ENCODE measurements at places on chromosomes 5 and 9. TPM values are rescaled to one million over a fixed set of nuclear protein-coding genes. Genes with fewer than 3 reads are reported as not detected.

Gene FAM200C
- 0.78 TPM for total RNA-seq

Gene RANBP17
- total RNA-seq: 6.9 TPM

Gene HSPB3
- total RNA-seq: not detected

Gene IL3
- total RNA-seq: not detected

Gene ASS1
- not detected for total RNA-seq

Gene ANKDD1B
- total RNA-seq: 0.33 TPM

Gene OR1L1
- total RNA-seq: not detected

Gene FRRS1L
- total RNA-seq: not detected

Gene LRRC14B
- total RNA-seq: not detected

Gene HTR1A
- total RNA-seq: not detected

Gene ADCY2
- not detected for total RNA-seq

Gene TOR4A
- total RNA-seq: 38.4 TPM

Gene CDX1
- not detected for total RNA-seq

Gene RNF183
- total RNA-seq: not detected

Gene SHOC1
- total RNA-seq: not detected

Gene FANCG
- 185 TPM for total RNA-seq

Gene CEP120
- total RNA-seq: 35.8 TPM

Gene CDC20B
- not detected for total RNA-seq

Gene BTNL3
- not detected for total RNA-seq

Gene PCDHAC1
- not detected for total RNA-seq

Gene IGFBPL1
- total RNA-seq: not detected

Gene S1PR3
- total RNA-seq: not detected

Gene CTSV
- total RNA-seq: not detected

Gene GRM6
- total RNA-seq: not detected

Gene GFI1B
- 0.45 TPM for total RNA-seq

Gene ADAMTS16
- total RNA-seq: not detected

Gene SELENOP
- total RNA-seq: 0.38 TPM

Gene PCDHB7
- total RNA-seq: not detected

Gene SUSD3
- total RNA-seq: 0.67 TPM

Gene NFIB
- total RNA-seq: not detected

Gene TMEM250
- 29.1 TPM for total RNA-seq

Gene GNG10
- 22.0 TPM for total RNA-seq

Gene AGTPBP1
- 41.1 TPM for total RNA-seq

Gene C8G
- 2.4 TPM for total RNA-seq

Gene QRFP
- total RNA-seq: not detected

Gene MOB3B
- 0.59 TPM for total RNA-seq

Gene IFNA21
- total RNA-seq: not detected

Gene CCDC127
- total RNA-seq: 9.1 TPM

Gene RALGPS1
- 7.0 TPM for total RNA-seq

Data from natural killer cell treated with Interleukin-12 subunit alpha and Interleukin-12 subunit beta and Interleukin-15 and Interleukin-18, amount 100 ng/mL, for 72 hours (primary cell).